Tibial nerve (tissue), 4 donors: ENCODE measurements at places on chromosomes 16 and 17. TPM values are rescaled to one million over a fixed set of nuclear protein-coding genes. Genes with fewer than 3 reads are reported as not detected.

- no peak for DNase-seq
These were observed 67.1 kb upstream of the METRNL start for GRCh38 chr17:83012200-83012785.

DNA sequence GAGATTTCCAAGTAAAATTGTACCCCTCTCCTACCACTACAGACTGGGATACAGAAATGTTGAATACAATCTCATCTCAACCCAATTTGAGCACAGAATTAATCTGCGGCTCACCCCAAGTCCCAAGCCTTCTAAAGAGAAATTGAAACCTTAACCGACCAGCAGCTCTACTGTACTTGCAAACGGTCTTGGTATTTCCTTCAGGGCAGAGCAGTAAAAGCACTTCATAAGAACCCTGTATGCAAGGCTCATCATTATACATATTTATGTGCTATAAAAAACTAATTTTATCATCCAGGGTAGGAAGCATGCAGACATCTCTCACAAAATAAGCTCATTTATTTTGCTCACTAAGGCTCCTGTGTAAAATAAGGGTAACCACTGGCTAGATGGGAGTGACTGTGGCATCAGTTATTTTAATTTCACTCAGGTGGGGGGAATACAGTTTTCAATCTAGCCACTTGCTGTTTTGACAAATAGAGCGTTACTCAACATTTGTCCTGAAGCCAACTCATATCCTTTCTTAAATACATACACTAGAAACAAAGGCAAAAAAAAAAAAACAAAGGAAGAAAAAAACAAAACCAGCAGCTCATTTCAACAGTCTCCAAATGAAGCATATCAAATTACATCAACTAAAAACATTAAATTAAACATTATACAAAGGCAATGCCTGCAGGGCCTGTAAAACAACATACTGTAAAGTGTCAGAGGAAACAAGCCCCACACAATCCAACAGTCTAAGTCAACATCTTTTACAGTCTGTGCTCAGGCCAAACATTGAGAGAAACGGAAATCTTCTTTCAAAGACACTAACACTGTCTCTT, 65.0 kb downstream of the PARN start:
- no peak for DNase-seq

GRCh38 chr17:42760652-42761581, at the start of gene RAMP2:
Gene RAMP2, plus strand, starts transcription at chr17:42761227. Its CDS starts 35 bp downstream, at chr17:42761262.
- DNase-seq, result no peak

- no peak for DNase-seq
These were observed 137.4 kb upstream of the TNRC6C start for GRCh38 chr17:77821114-77821513.

- no peak for DNase-seq
These were observed 74.7 kb upstream of the CDH5 start for GRCh38 chr16:66291833-66292232.

GRCh38 chr17:82441691-82442487, 8.7 kb downstream of the CYBC1 start:
- no peak for DNase-seq

DNA sequence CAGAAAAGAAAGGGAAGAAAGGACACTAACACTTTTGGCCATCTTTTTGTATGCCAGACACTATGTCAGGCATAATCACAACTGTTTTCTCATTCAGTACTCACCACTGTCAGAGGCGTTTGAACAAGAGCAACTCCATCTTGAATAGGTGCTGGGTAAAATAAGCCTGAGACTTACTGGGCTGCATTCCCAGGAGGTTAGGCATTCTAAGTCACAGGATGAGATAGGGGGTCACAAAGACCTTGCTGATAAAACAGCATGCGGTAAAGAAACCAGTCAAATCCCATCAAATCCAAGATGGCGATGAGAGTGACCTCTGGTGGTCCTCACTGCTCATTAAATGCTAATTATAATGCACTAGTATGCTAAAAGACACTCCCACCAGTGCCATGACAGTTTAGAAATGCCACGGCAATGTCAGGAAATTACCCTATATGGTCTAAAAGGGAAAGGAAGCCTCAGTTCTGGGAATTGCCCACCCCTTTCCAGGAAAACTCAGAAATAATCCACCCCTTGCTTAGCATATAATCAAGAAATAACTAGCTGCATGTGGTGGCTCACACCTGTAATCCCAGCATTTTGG, 14.9 kb upstream of the LYRM9 start:
- DNase-seq, result no peak

The FTO gene
- 110 TPM for total RNA-seq

The CENPN gene
- total RNA-seq, result 5.1 TPM

The DNASE1L2 gene
- 5.4 TPM for total RNA-seq

The CA7 gene
- total RNA-seq, result not detected
